Bladder microvascular endothelial cell (primary cell): ENCODE measurements at places on chromosomes 7 and 10. TPM values are rescaled to one million over a fixed set of nuclear protein-coding genes. Genes with fewer than 3 reads are reported as not detected.

CCDC186 gene
- 11.0 and 26.1 TPM in 2 replicates for total RNA-seq

UBN2 gene
- total RNA-seq, result 2.6 and 9.2 TPM in 2 replicates

LRGUK gene
- 0.06 and 0.16 TPM in 2 replicates for total RNA-seq

CPN1 gene
- total RNA-seq, result not detected in 2 replicates

IFRD1 gene
- total RNA-seq, result 25.7 and 52.5 TPM in 2 replicates

TBX20 gene
- not detected in 2 replicates for total RNA-seq

ERVW-1 gene
- not detected in 2 replicates for total RNA-seq

PLPP4 gene
- 0.16 and 0.38 TPM in 2 replicates for total RNA-seq

SPAG6 gene
- not detected in 2 replicates for total RNA-seq

AKR1D1 gene
- total RNA-seq, result not detected in 2 replicates

KEL gene
- under 0.01 TPM in 1 of 2 replicates, not detected in the other for total RNA-seq

FRMD4A gene
- total RNA-seq, result 26.9 and 64.4 TPM in 2 replicates

PODXL gene
- total RNA-seq, result 57.8 and 189 TPM in 2 replicates

RGR gene
- total RNA-seq, result not detected in 2 replicates

SYT15B gene
- 0.06 TPM in 1 of 2 replicates, not detected in the other for total RNA-seq

MEOX2 gene
- 23.5 and 68.8 TPM in 2 replicates for total RNA-seq

FFAR4 gene
- total RNA-seq, result not detected in 2 replicates

ST8SIA6 gene
- 0.16 and 0.25 TPM in 2 replicates for total RNA-seq

HYAL4 gene
- total RNA-seq, result 1.2 TPM in 1 of 2 replicates, not detected in the other

LHPP gene
- total RNA-seq, result 3.8 and 4.4 TPM in 2 replicates

ZMYND11 gene
- total RNA-seq, result 27.5 and 83.8 TPM in 2 replicates

EEPD1 gene
- 0.76 and 1.6 TPM in 2 replicates for total RNA-seq

SAMD9L gene
- 20.4 and 26.6 TPM in 2 replicates for total RNA-seq

AZGP1 gene
- total RNA-seq, result not detected in 2 replicates

PON1 gene
- total RNA-seq, result under 0.01 TPM in 1 of 2 replicates, not detected in the other

ACTR3C gene
- 0.16 and 5.4 TPM in 2 replicates for total RNA-seq

OR2A12 gene
- total RNA-seq, result not detected in 2 replicates

LBX1 gene
- not detected in 2 replicates for total RNA-seq

SHLD2 gene
- 16.4 and 22.8 TPM in 2 replicates for total RNA-seq

GIMAP6 gene
- total RNA-seq, result 136 and 201 TPM in 2 replicates

ADCYAP1R1 gene
- not detected in 2 replicates for total RNA-seq

SEPTIN14 gene
- not detected in 2 replicates for total RNA-seq

PDE6C gene
- total RNA-seq, result not detected in 2 replicates

HACD1 gene
- total RNA-seq, result 21.4 and 24.0 TPM in 2 replicates

MBL2 gene
- total RNA-seq, result not detected in 2 replicates
